Hematopoietic multipotent progenitor cell (in vitro differentiated cells): ENCODE measurements at places on chromosomes 11 and 22. TPM values are rescaled to one million over a fixed set of nuclear protein-coding genes. Genes with fewer than 3 reads are reported as not detected.

Gene TMEM121B
- total RNA-seq, result under 0.01 TPM

Gene SCN3B
- under 0.01 TPM for total RNA-seq

Gene HOATZ
- not detected for total RNA-seq

Gene MEI1
- 16.2 TPM for total RNA-seq

Gene FBXO3
- 19.4 TPM for total RNA-seq

Gene CHRNA10
- total RNA-seq, result 2.2 TPM
